Activated naive CD8-positive, alpha-beta T cell treated with anti-CD3 and anti-CD28 coated beads for 36 hours (primary cell): ENCODE measurements at places on chromosomes 12 and 14. TPM values are rescaled to one million over a fixed set of nuclear protein-coding genes. Genes with fewer than 3 reads are reported as not detected.

The OLR1 gene
- total RNA-seq: not detected

The ANKS1B gene
- total RNA-seq: not detected

DNA sequence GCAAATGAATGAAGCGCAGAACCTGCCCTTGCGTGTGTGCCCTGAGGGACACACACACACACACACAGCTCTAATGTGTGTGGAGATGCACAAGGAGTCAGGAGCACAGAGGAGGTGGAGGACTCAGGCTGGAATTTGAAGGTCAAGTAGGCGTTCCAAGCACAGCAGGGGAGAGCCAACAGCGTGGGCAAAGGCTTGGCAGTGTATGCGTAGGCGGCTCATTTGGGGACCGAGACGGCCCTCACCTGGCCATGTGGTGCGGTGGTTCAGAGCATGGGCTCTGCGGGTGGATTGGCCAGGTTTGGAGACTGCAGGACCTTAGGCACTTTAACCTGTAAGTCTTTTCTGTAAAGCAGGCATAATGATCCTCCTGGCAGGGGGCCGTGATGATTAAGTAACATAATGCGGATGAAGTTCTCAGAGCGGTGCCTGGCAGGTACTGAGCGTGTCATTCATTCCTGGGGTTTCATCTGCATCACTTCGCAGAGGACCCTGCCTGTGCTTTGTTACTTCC, 69.5 kb upstream of the SLC24A4 start:
- DNase-seq: no peak
- no peak overlapping the region for H3K27ac ChIP-seq
- no peak overlapping the region for H3K4me3 ChIP-seq
- peaks cover 60% of the 10 kb centered on the region for H3K27me3 ChIP-seq
- H3K4me1 ChIP-seq: peaks cover 14% of the 10 kb centered on the region
- no peaks in the 10 kb centered on the region for H3K36me3 ChIP-seq

- H3K4me1 ChIP-seq: peaks cover 34% of the 10 kb centered on the region
- no peak overlapping the region for H3K27ac ChIP-seq
- H3K4me3 ChIP-seq: no peak overlapping the region
- H3K27me3 ChIP-seq: no peaks in the 10 kb centered on the region
- peaks cover 22% of the 10 kb centered on the region for H3K36me3 ChIP-seq
- DNase-seq: no peak
Observed at GRCh38 chr12:123391546-123392343, 7.8 kb downstream of the KMT5A start.

DNA sequence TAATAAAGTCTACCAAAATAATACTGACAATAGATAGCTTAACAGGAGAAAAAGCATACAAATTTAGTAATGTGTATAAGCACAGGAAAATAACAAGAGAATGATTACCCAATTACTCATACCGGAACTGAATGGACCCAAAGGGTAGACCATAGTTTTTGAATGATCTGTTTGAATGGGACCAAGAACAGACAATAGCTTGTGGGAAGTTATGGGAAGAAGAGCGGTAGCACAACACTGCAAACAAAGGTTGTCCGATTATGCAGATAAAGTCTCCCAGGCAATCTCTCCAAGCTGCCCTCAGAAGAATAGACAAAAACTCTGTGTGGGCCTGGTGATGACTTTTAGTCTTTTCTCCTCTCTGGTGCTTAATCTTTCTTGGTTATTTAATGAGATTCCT, 96.6 kb upstream of the NEDD1 start:
- no peaks in the 10 kb centered on the region for H3K36me3 ChIP-seq
- no peaks in the 10 kb centered on the region for H3K27me3 ChIP-seq
- no peak for DNase-seq
